CD4-positive, alpha-beta T cell treated with Interleukin-15 for 1 hour (primary cell): ENCODE measurements at places on chromosomes 13 and 19.

DNA sequence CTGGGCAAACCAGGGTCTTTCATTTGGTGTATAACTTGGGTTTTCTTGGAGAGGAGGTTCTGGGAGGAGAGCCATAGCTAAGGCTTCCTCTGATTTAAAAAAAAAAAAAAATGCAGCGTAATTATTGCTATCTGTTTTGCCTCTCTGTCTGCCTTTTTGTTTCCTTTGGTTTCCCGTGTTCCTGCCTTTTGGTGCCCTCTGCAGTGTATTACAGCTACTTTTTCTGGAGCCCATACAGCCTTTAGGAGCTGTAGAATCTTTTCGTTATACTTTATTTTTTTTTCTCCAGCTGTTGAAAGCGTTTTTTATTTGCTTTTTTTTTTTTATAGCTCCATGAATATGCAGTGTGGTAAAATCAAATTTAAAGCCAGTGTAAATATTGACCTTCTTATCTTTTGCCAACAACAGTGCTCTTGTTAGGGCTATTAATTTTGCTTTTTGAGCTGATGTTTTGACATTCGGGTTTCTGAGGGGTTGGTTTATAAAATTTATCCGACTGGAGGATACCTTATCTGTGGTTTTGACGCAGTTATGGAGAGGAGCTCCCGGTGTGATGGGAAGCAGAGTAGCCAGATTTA lies 38.1 kb downstream of the ZNF493 start:
- no peak for DNase-seq

DNA sequence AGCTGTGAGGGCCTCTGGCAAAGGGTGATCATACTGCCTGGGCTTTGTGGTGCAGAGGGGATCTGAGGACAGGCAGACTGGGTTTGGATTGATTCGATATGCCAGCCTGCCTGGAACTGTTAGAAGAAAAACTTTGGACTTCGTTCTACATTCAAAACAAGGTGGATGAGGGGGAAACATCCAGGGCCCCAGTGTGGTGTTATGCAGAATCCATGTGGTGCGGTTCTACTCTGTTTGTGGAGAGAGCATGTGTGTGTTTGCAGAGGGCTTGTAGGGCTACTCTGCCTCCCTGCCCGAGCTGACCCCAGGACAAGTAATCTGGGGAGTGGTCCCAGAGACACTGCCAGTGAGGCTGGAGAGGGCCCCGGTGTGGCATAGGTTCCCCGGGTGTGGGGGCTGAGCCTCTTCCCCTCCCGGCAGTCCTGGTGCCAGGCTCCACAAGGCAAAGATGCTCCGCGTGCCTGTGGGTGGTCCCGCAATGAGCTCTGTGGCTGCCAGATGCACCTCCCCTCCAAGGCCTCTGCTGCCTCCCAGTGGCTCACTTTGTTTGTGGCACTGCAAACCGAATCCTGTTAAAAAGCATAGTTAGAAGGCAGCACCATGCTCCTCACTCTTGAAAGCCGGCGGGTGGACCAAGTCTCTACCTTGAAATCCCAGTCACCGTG lies 22.3 kb upstream of the TFDP1 start:
- peak; percentile 46 for DNase-seq

GRCh38 chr13:50745542-50746115 lies 97.9 kb downstream of the DLEU7 start:
- no peak for DNase-seq

DNA sequence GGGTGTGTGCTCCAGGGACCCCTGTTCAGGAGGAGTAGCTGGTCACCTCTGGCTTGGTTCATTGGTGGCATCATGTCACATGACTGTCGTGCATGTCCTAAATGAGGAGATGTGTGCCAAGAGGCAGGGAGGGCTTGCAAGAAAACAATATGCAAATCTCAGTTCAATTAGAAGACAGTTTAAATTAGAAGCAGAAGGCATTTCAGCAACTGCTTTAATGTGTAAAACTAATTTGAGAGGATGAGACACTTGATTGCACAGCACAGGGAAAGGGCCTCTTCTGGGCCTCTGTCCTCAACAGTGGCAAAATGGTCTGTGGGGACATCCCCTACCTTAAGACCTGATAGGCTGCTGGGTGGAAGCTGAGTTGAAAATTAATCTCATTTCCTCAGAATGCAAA lies 54.6 kb downstream of the SPATA13 start:
- no peak for DNase-seq

DNA sequence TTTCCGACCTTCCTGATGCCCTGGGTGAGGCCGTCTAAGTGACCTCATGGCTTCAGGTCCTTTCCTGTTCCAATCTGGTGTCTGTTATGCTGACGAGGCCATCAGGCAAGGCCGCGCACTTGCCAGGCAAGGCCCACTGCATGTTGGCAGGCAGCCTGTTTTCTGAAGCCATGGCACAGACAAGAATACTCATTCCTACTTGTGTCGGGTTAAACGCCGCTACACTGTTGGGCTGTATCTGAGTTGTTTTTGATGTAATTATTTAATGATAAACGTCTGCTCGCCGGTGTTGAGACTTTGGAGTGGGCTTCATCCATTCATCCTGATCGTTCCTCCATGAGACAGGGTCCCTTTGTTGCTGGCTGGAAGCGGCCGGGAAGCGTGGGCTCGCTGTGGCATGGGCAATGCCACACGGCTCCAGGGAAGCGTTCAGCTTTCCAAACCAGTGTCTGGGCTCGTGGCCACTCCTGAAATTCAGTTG lies 92.1 kb downstream of the ATP11A start:
- DNase-seq: no peak

GRCh38 chr19:34269968-34270621 lies 15.7 kb downstream of the GARRE1 start:
- DNase-seq: peak; percentile 87

DNA sequence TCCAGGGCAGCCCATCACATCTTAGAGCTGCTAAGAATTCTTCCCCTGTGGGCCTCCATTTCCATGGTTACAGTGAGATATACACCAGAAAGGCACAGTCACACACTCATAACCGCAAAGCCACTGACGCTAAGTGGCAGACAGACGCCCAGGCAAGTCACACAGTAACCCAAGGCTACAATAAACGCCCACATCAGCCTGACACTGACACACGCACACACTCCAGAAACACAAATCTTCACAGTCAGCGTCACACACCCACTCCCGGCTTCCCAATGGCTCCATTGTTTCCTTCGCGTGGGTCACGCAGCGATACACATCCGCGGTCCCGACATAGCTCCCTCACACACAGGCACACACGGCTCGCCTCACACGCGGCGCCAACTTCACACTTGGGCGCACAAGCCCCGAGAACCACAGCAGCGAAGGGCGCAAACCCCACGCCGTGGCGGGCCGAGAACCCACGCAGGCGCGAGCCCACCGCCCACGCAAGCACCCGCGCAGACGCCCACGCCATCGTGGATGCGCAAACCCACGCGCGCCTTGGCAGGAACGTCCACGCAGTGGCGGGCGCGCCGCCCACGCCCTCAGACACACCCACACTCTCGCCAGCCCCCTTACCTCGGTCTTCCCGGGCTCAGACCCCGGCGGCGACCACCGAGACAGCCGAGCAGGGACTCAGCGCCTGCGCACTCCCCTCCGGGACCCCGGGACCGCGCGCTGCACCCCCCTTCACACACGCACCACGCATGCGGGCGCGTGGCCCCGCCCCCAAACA lies at the start of gene ZNF667:
Gene ZNF667, minus strand, starts transcription at position 695 of the 778 bp plus-strand sequence. CDS start 14,975 bp downstream, outside the sequence.
- peak; percentile 66 for DNase-seq
